Osteocyte (in vitro differentiated cells): ENCODE measurements at places on chromosomes 7 and 10. TPM values are rescaled to one million over a fixed set of nuclear protein-coding genes. Genes with fewer than 3 reads are reported as not detected.

GRCh38 chr7:41503438-41503837 lies 199.5 kb downstream of the INHBA start:
- H3K27ac ChIP-seq: no peak overlapping the region
- no peaks in the 10 kb centered on the region for H3K27me3 ChIP-seq
- peaks cover 3% of the 10 kb centered on the region for H3K36me3 ChIP-seq
- DNase-seq: no peak
- no peak overlapping the region for H3K4me3 ChIP-seq

GRCh38 chr7:55046582-55047342 lies 27.9 kb downstream of the EGFR start:
- H3K4me1 ChIP-seq: peaks cover 21% of the 10 kb centered on the region
- H3K27ac ChIP-seq: no peak overlapping the region
- DNase-seq: no peak
- no peaks in the 10 kb centered on the region for H3K27me3 ChIP-seq
- peaks cover 2% of the 10 kb centered on the region for H3K36me3 ChIP-seq

The VSTM2A gene
- not detected in 2 replicates for total RNA-seq

The ZNF438 gene
- total RNA-seq: 4.8 and 6.7 TPM in 2 replicates

The INA gene
- 2.4 and 2.5 TPM in 2 replicates for total RNA-seq

DNA sequence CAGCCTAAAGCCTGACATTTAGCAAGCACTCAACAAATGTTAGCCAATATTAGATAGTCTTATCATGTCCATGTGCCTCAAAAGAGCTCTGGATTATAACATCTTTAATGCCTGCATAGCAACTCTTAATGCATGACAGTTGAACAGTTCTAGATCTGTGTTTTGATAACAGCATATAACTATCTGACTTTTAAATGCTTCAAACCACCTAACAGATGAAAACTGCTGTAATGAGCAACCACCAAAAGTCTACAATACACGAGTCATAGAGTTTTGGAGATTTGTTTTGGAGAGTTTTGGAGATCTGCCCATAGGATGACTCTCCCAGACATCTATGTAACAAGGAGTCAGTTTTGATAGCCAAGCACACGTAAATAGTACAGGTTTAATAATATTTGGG lies 227.3 kb downstream of the TWIST1 start:
- no peak overlapping the region for H3K27ac ChIP-seq
- peaks cover 5% of the 10 kb centered on the region for H3K4me1 ChIP-seq
- no peak for DNase-seq
- no peaks in the 10 kb centered on the region for H3K36me3 ChIP-seq

DNA sequence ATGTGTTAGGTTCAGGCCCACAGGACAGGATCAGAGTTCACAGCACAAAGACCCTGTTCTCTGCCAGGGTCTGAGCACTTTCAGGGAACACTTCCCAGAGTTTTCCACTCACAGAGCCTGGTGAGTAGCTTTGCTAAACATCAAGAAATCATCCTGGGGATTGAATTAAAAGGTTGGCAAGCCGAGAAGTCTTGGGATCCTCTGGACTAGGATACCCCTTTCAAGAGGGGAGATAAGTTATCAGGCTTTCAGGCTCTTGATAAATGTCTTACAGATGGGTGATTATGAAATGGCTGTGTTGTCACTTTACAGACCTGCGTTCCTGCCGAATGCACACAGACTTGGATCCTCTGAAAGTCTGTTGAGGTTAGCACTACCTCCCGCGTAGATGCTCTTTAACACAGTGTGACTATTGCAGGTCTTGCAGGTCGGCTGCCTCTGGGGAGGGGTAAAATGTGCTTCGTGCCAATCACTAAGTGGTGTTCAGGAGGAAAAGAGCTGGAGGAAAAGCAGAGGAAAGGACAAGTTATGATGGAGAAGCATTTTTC lies 473.5 kb upstream of the AKR1E2 start:
- no peak for DNase-seq
- no peak overlapping the region for H3K4me3 ChIP-seq
- no peak overlapping the region for H3K27ac ChIP-seq
- no peaks in the 10 kb centered on the region for H3K27me3 ChIP-seq
- H3K36me3 ChIP-seq: no peaks in the 10 kb centered on the region

The GRM3 gene
- not detected in 2 replicates for total RNA-seq

- H3K36me3 ChIP-seq: peaks cover 3% of the 10 kb centered on the region
- no peak for DNase-seq
- H3K27me3 ChIP-seq: no peaks in the 10 kb centered on the region
- no peak overlapping the region for H3K4me3 ChIP-seq
- no peak overlapping the region for H3K27ac ChIP-seq
These were observed 850.9 kb downstream of the LRMDA start for GRCh38 chr10:76282061-76283025.

- H3K4me3 ChIP-seq: no peak overlapping the region
- no peaks in the 10 kb centered on the region for H3K36me3 ChIP-seq
- no peak overlapping the region for H3K27ac ChIP-seq
- DNase-seq: no peak
- H3K4me1 ChIP-seq: no peaks in the 10 kb centered on the region
- H3K27me3 ChIP-seq: peaks cover 6% of the 10 kb centered on the region
These were observed 931.2 kb upstream of the KCND2 start for GRCh38 chr7:119341822-119342221.
